ENCODE measurements at places on chromosomes 7 and 10. TPM values are rescaled to one million over a fixed set of nuclear protein-coding genes. Genes with fewer than 3 reads are reported as not detected.

GRCh38 chr10:118922972-118923371 lies 106.5 kb upstream of the NANOS1 start:
- DNase-seq: no peak

DNA sequence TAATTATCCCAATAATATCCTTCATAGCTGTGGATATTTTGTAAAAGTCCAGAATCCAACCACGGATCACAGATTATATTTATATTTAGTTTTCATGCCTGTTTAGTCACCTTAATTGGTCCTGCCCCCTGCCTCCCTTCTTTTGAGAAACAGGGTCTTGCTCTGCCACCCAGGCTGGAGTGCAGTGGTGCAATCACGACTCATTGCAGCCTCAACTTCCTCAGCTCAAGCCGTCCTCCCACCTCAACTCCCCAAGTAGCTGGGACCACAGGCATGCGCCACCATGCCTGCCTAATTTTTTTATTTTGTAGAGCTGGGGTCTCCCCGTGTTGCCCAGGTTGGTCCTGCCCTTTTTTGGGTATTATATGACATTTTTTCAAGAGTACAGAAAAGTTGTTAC lies 129.4 kb downstream of the KAT6B start:
- DNase-seq: no peak

GRCh38 chr7:76397409-76398183 lies 11.9 kb downstream of the SSC4D start:
- peak; percentile 67 for DNase-seq

DNA sequence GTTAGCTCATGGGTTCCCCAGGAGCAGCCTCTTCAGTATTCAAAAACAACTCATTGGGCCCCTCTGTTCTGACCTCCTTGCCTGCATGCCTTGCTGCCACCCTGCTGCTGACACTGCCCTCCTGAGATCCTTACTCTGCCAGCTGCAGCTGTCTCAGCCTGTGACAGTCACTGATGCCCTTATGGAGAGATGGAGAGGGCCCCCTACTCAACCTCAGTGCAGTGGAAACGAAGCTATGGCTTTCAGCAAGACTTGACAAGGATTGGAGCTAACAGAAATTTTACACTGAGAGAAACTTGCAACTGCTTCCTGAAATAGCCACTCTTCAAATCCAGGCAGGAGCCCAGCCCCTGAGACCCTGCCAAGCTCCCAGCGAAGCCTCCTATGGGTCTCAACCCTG lies 678.3 kb upstream of the C7orf33 start:
- DNase-seq: peak; percentile 4

- DNase-seq: peak; percentile 21
Observed at GRCh38 chr7:106757846-106758245, 96.9 kb upstream of the CCDC71L start.

- no peak for DNase-seq
Observed at GRCh38 chr10:18577823-18578685, 73.3 kb downstream of the NSUN6 start.

DNA sequence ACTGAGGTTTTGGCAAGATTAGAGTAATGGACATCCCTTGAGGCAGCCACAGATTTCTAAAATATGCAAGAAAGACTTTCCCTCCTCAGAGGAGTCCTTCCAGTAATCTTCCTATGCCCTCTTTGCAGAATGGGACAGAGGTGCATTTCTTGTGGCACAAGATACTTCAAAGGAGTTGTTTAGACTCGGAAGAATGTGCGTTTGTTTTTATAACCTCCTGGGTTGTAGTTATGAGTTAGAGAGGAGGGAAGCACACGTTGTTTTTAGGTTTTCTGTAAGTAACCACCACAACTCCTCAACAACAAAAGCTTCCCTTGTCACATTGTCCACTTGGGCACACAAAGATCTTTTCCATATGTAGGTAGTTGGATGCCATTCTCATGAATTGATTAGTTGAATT lies 78.1 kb upstream of the GLI3 start:
- DNase-seq: no peak

GRCh38 chr10:14740684-14741247 lies 33.9 kb downstream of the FAM107B start:
- no peak for DNase-seq

Gene DLG5
- polyA plus RNA-seq: 28.0 TPM

Gene HPSE2
- not detected for polyA plus RNA-seq

DNA sequence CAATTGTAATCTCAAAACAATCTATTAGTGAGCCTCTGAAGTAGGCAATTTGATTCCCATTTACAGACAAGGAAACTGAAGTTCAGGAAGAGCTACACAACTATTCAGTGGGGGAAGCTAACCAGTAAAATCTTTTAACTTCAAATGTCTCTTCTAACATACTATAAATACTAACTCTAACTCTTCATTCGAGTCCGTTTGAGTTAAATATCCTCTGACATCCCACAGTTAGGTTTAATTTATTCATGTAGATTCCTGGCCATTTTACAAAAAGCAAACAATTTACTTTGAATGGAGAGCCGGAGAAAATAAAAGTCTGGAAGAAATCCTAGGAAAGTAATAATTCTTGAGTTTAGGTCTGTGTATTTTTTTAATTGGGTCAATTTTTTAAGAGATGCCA lies 64.7 kb downstream of the HYCC1 start:
- DNase-seq: no peak

Gene ORC5
- 15.5 TPM for polyA plus RNA-seq

DNA sequence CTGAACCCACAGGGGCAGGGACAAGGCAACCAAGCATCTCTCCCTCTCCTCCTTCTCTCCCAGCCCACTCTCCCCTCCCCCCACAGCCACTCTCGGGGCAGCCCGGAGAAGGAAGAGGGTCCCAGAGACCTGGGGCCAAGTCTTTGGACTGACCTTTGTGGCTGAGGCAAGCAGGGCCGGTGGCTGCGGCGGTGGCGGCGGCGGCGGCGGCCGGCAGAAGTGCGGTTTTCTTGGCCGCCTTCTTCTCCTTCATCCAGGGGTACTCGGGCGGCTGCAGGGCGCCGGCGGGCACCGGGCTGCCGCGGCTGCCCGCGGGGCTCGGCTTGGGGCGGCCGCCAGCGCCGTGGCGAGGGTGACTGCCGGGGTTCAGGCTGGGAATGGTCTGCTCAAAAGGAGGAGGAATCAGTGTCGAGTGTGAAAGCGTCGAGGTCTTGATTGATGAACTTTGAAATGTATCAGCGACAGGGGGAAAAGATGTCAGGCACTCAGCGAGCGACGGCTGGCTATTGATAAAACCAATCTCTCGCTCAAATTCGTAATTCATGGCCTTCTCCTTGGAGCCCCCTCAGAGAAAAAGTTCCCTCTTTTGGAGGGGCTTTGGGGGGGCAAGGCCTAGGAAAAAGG lies 414 bp downstream of the HOXA2 start:
- no peak for DNase-seq

Gene CYP2C19
- not detected for polyA plus RNA-seq

DNA sequence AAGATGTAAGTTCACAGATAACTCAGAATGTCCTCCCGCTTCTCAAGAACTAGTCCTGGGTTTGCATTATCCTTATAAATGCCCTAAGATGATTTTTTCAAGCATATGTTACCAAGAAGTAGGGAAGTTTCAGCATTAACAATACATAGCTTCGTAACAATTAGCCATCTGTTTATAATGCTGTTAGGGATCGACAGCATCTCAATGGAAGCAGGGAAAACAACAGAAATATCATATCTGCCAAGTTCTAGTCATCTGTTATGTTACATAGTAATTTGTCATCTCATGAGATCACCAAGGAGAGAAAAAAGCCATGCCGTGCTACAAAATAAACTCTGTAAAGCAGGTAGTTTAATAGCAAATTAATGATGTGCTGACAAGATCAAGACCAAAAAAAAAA lies 731.5 kb upstream of the C7orf33 start:
- DNase-seq: no peak

Gene SLC26A3
- not detected for polyA plus RNA-seq

Gene CRTAC1
- 0.35 TPM for polyA plus RNA-seq

DNA sequence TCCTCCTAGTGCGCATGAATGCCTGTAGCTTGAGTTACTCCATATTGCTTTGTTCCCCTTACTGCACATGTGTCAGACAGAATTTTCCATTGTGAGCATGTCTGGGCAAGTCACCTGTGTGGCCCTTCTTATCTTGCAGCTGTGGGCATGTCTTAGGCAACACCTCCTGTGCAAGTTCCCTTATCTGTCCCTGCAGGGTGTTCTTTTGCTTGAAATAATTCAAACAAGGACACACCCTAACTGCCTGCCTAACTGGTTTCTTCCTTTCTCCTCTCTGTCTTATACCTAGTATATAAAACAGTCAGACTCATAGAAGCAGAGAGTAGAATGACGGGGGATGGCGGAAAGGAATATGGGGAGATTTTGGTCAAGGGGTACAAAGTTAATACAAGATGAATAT lies 421.1 kb upstream of the SORCS1 start:
- DNase-seq: no peak

DNA sequence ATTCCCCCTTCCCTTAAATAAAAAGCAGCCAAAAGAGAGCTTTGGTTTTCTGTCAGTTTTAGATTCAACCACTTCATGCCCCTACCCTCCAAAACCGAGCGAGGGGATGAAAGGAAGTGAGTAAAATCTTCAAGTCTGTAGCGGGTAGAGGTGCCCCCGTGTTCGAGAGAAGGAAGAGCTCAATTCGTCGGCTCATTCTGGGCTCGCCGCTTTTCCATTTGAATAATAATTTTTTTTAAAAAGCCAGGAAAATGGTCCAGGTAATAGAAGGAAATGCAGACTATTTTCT lies 436.2 kb upstream of the GALNT17 start:
- DNase-seq: no peak

- DNase-seq: peak; percentile 64
Observed at GRCh38 chr10:111076191-111076681, 593 bp upstream of the ADRA2A start.

- DNase-seq: no peak
Observed at GRCh38 chr7:48148311-48148710, 22.9 kb upstream of the ABCA13 start.

GRCh38 chr10:132429281-132430230 lies 32.6 kb downstream of the PWWP2B start:
- DNase-seq: no peak

- DNase-seq: no peak
Observed at GRCh38 chr7:116715077-116715476, 43.1 kb downstream of the MET start.

- DNase-seq: no peak
Observed at GRCh38 chr10:71757399-71757922, 15.9 kb downstream of the VSIR start.

Gene THSD7A
- polyA plus RNA-seq: 3.8 TPM

Gene RPEL1
- polyA plus RNA-seq: not detected

Gene GSTO2
- polyA plus RNA-seq: 1.1 TPM
